ENCODE measurements at places on chromosomes 12 and 14.

GRCh38 chr12:103626498-103626897, 39.4 kb downstream of the STAB2 start:
- peak; percentile 94 for DNase-seq

GRCh38 chr14:105491366-105491973, 424 bp downstream of the TEDC1 start:
- DNase-seq = no peak

- no peak for DNase-seq
Measured at GRCh38 chr14:102407258-102407657, 44.5 kb downstream of the TECPR2 start.

DNA sequence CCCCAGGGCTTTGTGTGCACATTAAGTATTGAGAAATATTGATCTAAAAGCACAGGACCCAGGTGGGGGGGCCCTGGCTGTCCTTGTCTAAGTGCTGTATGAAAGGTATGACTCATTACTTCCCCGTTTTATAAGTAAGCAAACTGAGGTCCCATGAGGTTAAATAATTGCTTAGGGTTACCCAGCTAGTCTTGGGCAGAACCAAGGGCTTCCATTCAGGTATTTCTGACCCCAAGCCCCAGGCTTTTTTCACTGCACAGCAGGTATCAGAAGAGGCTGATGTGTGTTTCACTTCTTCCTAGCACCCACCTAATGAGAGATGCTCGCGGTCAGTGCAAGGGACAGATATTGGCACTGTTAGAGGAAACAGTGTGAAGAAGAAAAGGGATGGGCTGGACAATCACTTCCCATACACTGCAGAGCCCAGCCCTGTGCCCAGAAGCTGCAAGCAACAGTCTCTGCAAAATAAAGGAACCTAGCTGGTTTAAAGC, 4.7 kb upstream of the TC2N start:
- DNase-seq = no peak

DNA sequence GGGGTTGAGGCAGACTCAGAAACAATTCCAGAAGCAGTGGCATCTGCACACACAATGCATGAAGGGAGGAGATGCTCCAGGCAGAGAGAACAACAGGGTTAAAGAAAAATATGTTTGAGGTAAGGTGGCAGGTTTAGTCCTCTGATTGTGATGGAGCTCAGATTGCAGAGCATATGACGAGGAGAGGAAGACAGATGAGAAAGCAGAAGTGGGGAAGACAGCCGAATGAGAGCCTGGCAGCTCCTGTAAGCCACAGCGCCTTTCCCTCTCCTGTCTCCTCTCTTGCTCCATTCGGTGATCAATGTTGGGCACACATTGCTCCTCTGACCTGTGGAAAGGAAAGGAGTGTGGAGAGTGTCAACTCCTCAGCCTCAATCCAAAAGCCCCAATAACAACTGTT, 372.2 kb downstream of the GXYLT1 start:
- no peak for DNase-seq

- DNase-seq = no peak
Measured at GRCh38 chr14:68271913-68272391, 452.4 kb downstream of the RAD51B start.

- no peak for DNase-seq
Measured at GRCh38 chr12:104672501-104673265, 215.9 kb downstream of the CHST11 start.

DNA sequence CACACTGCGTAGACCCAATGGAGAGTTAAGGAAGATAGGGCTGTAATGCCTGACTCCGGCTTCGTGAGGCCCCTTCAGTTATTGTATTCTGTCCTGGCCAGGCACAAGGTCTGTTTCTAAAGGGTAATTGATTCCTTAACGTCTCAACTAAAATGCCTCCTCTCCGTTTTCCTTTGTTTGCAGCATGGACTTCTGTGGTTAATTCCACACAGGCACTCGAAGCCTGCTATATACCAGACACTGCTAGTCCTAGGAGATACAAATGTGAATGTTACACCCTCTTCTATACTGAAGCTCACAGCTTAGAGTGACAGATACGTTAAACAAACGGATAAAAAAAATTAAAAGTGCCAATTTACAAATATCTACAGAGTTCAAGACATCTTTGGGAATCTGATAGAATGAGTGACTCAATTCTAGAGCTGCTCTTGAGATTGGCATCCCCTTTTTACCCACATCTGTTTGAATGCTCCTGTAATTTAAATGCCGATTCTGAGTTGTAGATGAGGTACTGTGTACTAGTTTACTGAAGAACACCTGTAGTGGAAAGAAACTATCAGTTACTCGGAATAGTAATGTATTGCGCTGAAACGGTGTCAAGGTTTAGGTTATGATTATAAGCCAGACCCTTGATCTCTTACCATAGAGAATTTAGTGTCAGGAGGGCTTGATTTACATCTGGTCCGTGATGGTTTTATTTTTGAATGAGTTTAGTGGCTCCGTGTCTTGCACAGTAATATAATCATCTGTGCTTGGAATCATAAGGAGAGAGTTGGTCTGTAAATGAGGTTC, 784 bp downstream of the PSMA6 start:
- no peak for DNase-seq

GRCh38 chr12:25458047-25458552, 95.0 kb downstream of the LMNTD1 start:
- peak; percentile 53 for DNase-seq

- DNase-seq = no peak
Measured at GRCh38 chr12:126506426-126507182, 1441.4 kb downstream of the AACS start.

DNA sequence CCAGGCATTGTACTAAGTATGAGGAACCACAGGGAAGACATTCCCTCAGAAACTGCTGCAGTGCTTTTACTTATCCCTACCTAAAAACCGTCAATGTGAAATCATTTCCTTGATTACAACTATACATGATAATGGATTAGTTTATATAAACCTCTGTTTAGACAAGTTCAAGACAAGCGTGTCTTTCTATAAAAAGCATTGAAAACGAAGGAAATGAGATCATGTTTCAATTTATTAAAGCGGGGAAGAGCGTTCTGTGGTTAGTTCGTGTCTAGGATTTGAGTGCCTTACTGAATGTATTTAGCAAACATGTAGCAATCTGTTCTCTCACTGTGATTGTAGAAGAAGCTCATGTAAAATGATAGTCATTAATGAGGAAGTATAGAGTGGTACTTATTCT, 37.5 kb downstream of the GALC start:
- DNase-seq = no peak

GRCh38 chr14:69865701-69866365, 13.4 kb upstream of the SMOC1 start:
- no peak for DNase-seq

DNA sequence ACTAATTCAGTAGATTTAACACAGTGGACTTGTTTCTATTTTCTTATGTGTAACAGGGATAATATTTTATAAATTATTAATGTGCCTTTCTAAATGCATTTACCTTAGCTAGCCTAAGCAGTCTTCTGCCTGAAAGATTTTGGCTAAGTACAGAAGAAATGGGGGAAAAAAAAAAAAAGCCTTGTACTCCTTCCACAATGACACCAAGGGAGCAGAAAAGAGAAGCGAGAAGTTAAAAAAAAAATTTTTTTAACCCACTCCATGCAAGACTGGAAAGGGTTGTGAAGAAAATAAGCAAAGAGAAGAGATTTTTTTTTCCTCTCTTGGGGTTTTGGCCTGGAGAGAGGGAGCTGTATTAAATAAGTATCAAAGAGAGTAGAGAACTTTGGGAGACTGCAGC, 28.7 kb downstream of the NELL2 start:
- DNase-seq = no peak

DNA sequence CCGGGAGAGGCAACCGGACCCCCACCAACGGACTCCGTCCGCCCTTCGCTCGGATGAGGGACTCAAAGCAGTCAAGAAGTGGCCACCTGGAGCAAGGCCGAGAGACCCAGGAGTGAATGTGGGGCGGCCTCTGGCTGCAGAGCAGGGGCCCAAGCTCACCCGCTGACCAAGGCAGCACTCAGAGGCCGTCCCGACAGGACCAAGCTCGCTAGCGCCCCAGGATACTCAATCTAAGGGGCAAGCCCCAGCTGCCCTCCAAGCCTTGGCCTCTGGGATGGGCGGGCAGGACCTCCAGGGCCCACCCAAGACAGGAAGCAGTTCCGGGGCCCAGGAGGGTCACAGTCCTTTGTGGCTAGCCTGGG, 936 bp downstream of the AKT1 start:
- DNase-seq = no peak

DNA sequence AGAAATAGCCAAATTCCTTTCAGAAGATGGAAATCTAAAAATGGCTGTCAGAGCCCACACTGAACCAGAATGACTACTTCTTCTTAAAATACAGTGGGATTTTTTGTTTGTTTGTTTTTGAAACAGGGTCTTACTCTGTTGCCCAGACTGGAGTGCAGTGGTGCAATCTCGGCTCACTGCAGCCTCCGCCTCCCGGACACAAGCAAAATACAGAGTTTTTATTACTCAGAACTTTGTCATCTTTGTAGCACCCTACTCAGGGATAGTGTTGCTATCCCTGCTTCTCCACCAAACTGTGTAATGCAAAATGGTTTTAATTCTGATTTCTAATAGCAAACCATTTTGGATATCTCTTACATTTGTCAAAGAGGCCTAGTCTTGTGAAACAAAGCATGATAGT, 16.4 kb downstream of the ZNF410 start:
- no peak for DNase-seq

- DNase-seq = no peak
Measured at GRCh38 chr14:21267886-21268616, 1.2 kb downstream of the HNRNPC start.

DNA sequence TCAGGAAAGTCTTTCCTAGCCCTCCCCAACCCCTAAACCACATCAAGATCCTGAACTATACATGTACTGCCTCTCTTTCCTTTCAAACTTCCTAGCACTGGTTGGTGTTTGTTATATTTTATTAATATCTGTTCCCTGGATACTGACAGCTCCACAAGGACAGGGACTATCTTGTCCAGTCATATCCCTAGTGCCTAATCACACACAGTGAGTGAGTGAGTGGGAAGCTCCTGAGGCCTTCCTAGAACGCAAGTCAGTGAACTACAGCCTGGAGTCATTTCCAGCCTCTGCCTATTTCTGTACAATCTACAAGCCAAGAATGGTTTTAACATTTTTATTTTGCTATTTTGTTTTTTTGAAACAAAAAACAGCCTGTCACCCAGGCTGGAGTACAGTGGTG, 7.5 kb upstream of the ACTR6 start:
- DNase-seq = no peak

GRCh38 chr12:75564852-75565251, 53.4 kb upstream of the KRR1 start:
- DNase-seq = no peak

DNA sequence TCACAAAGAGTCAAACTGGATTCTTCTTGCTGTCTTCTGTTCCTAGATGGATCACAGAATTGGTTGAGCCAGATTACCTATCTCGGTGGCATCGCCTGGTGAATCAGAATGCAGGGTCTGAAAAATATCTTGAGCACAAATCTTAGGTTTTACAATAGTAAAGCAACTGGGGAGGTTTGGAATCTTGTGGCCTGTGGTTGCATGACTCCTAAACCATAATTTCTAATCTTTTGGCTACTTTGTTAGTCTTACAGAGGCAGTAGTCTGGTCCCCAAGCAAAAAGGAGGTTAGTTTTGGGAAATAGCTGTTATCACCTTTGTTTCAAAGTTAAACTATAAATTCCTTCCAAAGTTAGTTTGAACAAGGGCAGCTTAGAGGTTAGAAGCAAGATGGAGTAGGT, 1488.5 kb upstream of the FLRT2 start:
- no peak for DNase-seq

GRCh38 chr12:119229837-119230236, 51.1 kb downstream of the HSPB8 start:
- DNase-seq = no peak

GRCh38 chr14:85479771-85480170, 50.2 kb upstream of the FLRT2 start:
- DNase-seq = no peak

GRCh38 chr14:71338153-71338552, 430.9 kb downstream of the PCNX1 start:
- no peak for DNase-seq

- DNase-seq = no peak
Measured at GRCh38 chr12:67705394-67706370, 57.1 kb downstream of the DYRK2 start.

GRCh38 chr14:89025561-89026236, 201.2 kb downstream of the TTC8 start:
- DNase-seq = peak; percentile 86

DNA sequence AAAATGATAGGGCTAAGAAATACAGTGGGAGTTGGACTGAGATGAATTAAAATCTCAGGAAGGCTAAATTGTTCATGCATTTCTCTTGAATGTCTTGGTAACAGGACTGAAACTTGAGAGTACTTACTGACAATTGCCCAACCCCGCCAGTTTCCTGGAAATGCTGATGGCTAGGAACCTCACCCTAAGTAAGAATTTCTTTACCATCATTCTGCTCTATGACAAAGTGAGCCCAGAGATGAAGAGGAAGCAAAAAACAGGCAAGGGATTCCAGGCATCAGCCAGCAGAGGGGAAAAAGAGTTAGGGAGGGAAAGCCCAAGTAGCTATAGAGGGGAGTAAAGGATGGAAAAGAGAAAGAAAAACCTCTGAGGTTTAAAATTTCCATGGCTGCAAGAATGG, 397.7 kb downstream of the MDGA2 start:
- DNase-seq = no peak

- DNase-seq = no peak
Measured at GRCh38 chr14:75435473-75435872, 7.7 kb downstream of the JDP2 start.

GRCh38 chr12:87406926-87407325, 622.3 kb downstream of the C12orf50 start:
- no peak for DNase-seq

GRCh38 chr14:104429291-104429861, 150.2 kb upstream of the C14orf180 start:
- DNase-seq = peak; percentile 81

GRCh38 chr14:78746086-78746595, 576.0 kb downstream of the NRXN3 start:
- DNase-seq = no peak

DNA sequence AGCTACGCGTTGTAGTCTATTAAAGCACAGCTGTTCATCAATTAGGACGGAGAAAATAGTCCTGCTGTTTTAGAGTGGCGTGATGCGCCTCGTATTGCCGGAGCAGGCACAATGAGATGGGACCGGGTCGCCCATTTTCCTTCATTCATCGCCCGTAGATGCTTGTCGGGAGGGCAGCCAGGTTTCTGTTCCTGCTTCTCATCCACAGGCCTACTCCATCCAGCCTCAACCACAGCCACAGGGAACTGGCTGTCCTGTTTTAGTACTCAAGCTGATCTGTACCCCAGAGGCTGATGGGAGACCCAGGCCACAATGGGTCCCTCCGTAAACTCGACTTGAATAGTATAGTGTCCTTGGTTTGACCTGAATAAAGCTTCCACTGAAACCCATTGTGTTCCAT, 264.0 kb downstream of the VRK1 start:
- DNase-seq = no peak

DNA sequence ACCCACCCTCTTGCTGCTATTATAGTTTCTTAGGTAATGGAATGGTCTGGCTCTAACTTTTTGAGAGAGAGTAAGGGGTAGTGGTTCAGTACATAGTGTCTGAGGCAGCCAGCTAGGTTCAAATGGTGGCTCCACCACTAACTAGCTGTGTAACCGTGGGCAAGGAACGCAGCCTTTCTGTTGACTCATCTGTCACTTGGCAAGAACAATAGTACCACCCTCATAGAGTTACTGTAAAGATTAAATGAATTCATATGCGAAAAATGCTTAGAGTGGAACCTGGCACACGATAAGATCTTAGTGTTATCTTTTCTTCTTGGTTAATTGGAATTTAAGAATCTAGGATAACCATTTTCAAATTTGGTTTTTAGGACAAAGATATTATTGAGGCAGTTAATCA, 14.0 kb downstream of the CCDC62 start:
- peak; percentile 26 for DNase-seq

All from esophagus muscularis mucosa (tissue), 4 donors.